Aorta (tissue), 5 donors: ENCODE measurements at places on chromosomes 7 and 10. TPM values are rescaled to one million over a fixed set of nuclear protein-coding genes. Genes with fewer than 3 reads are reported as not detected.

Gene PRR15
- 1.6 TPM for total RNA-seq

Gene FKBP9
- 193 TPM for total RNA-seq

Gene OR2AE1
- total RNA-seq, result 0.36 TPM

Gene LRIT1
- not detected for total RNA-seq

Gene GIMAP6
- 31.7 TPM for total RNA-seq

Gene ZNF3
- 26.7 TPM for total RNA-seq

Gene UPK3B
- total RNA-seq, result 1.7 TPM

Gene RET
- total RNA-seq, result 2.5 TPM

Gene ABCB1
- total RNA-seq, result 2.3 TPM

Gene IMMP2L
- total RNA-seq, result 32.9 TPM

Gene GDF2
- total RNA-seq, result not detected

Gene TAX1BP1
- 113 TPM for total RNA-seq

Gene THSD7A
- total RNA-seq, result 12.1 TPM

Gene TECTB
- total RNA-seq, result not detected

Gene TMEM236
- total RNA-seq, result 1.7 TPM

Gene HOXA4
- 11.6 TPM for total RNA-seq

Gene GLCCI1
- 12.0 TPM for total RNA-seq

Gene PDZD8
- total RNA-seq, result 36.0 TPM

Gene ANK3
- 17.0 TPM for total RNA-seq

Gene TFEC
- total RNA-seq, result 7.4 TPM

Gene ITIH5
- 23.3 TPM for total RNA-seq

Gene ZNF789
- total RNA-seq, result 10.5 TPM

Gene MKI67
- 4.2 TPM for total RNA-seq

Gene SLC26A3
- total RNA-seq, result not detected

Gene ABCB4
- total RNA-seq, result 3.1 TPM

Gene PDE6C
- total RNA-seq, result not detected
